ENCODE measurements at places on chromosomes 16 and 17.
A peak's percentile ranks its signal among the peaks of the same experiment; 100 is the strongest.

- no peak for DNase-seq
Observed at GRCh38 chr16:3951861-3952736, 71.6 kb upstream of the CREBBP start.

- DNase-seq = peak; percentile 31
Observed at GRCh38 chr17:72432143-72432621, 311.4 kb downstream of the SOX9 start.

DNA sequence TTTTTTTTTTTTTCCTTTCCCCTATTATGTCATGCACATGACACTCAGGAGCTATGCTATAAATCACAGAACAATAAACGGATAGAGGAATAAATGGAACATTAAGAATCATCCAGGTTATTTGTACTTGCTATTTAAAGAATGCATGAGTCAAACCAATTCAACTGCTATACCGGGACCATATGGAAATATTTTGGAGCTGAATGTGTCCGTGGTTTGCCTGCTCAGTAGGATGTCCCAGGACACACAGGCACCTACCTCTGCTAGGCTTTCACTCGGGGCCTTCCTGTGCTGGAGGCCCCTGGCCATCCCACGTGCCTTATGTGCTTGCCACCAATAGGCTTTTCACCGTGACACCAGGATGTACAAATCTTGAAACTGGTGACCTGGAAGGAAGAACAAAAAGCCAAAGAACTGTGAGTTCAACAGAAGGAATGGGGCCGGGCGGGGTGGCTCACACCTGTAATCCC, 15.3 kb upstream of the SEC14L1 start:
- DNase-seq = no peak

GRCh38 chr17:45821147-45821546, 23.5 kb upstream of the SPPL2C start:
- no peak for DNase-seq

DNA sequence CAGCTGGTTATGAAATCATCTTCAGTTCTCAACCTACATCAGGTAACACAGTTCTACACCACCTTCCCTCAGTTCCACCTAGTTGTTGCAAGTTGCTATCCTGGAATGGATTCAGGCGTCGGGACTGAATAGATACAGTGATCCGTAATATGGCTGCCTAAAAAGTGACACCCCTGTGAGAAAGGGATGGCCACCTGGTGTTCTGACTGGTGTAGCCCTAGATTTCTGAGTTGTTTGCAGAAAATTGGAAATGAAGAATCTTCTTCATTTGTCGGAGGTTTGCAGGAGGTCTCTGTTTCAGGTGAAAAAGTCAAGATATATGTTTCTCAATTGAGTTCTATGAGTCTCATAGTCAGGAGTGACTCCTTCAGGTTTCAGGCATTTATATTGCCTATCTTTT, 225.8 kb upstream of the ELAC2 start:
- no peak for DNase-seq

GRCh38 chr16:15518381-15519351, 84.3 kb downstream of the BMERB1 start:
- no peak for DNase-seq

DNA sequence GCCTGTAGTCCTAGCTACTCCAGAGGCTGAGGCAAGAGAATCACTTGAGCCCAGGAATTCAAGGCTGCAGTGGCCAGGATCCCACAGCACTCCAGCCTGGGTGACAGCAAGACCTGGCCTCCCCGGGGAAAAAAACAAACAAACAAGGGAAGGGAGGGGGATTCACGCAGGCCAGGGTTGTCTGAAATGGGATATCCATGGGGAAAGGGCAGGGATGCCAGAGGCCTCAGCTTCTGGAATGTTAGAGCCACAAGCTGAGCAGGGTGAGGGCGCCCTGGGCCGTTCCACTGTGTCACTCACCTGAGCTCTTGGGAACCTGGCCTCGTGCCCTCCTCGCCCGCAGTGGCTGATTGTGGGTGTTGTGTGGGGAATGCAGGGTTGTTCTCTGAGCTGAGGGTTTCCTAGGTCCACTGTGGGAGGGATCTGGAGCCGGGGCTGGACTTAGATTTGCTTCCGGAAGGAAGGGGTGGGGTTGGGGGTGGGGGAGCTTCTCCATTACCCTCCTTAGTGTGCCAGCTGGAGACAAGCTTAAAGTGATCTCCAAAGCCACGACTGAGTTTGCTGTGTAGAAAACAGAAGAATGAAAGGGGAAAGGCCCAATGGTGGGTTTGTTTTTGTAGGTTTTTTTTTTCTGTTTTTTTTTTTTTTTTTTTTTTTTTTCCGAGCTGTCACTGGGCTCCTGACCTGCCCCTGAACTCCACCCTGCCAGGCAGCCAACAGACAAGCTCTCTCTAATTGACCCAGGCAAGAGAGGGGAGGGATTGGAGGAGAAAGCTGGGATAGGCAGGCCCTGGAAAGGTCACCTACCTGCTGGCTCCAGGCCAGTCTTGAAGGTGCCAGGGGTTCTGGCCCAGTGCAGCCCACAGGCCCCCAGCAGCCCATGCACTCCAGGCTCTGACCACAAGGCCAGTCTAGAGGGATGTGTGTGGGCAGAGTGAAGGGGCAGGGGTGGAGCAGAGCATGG, at the start of gene SULT1A1:
Gene SULT1A1, minus strand, starts transcription at position 414 of the 964 bp plus-strand sequence. CDS start 1,189 bp downstream, outside the sequence.
- DNase-seq = no peak

DNA sequence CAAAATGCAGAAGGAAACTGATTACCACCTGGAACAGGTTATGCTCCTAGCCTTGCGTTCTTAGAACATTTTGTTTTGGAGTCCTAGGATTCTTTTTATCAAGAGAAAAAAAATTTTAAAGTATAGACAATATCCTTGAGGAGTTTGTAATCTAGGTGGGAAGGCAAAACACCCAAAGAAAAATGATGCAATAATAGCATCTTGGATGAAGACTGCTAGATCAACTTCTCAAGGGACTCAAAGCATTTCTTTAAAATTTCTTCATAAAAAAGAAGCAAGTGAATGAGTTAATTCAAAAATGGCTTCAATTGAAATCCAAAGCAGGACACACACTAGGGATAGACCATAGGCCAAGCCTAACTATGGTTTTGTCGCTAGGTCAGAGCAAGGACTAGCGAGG, 515.8 kb upstream of the ZFHX3 start:
- no peak for DNase-seq

- DNase-seq = no peak
Observed at GRCh38 chr17:70642059-70642458, 472.7 kb downstream of the KCNJ2 start.

GRCh38 chr16:12330946-12331345, 354.4 kb downstream of the SNX29 start:
- no peak for DNase-seq

GRCh38 chr17:10756185-10756584, 26.4 kb upstream of the TMEM220 start:
- no peak for DNase-seq

- DNase-seq = no peak
Observed at GRCh38 chr17:73822371-73822770, 178.1 kb upstream of the SDK2 start.

GRCh38 chr17:78568494-78569115, 8.6 kb downstream of the DNAH17 start:
- no peak for DNase-seq

DNA sequence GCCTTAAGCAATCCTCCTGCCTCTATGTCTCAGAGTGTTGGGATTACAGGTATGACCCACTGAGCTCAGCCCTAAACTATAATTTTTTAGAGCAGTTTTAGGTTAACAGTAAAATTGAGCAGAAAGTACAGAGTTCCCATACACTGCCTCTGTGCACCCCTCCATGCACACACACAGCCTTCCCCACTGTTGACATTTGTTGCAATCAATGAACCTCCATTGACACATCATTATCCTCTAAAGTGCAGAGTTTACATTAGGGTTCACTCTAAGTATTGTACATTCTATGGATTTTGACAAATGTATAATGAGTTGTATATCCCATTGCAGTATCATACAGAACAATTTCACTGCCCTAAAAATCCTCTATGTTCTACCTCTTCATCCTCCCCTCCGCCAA, 35.0 kb downstream of the NGFR start:
- no peak for DNase-seq

GRCh38 chr17:8631554-8631877, 991 bp upstream of the MYH10 start:
- DNase-seq = no peak

GRCh38 chr16:81394966-81395655, 49.5 kb upstream of the CMIP start:
- DNase-seq = no peak

GRCh38 chr17:60149691-60150582, at the start of gene CA4:
CA4 (plus strand) TSS chr17:60149973; CDS start chr17:60150035, 62 bp downstream.
- DNase-seq = no peak

GRCh38 chr17:72775919-72776318, 316.6 kb downstream of the SLC39A11 start:
- no peak for DNase-seq

GRCh38 chr16:31333686-31334649, 21.0 kb upstream of the ITGAX start:
- DNase-seq = no peak

GRCh38 chr16:30609002-30609925, 925 bp downstream of the ZNF689 start:
- DNase-seq = no peak

DNA sequence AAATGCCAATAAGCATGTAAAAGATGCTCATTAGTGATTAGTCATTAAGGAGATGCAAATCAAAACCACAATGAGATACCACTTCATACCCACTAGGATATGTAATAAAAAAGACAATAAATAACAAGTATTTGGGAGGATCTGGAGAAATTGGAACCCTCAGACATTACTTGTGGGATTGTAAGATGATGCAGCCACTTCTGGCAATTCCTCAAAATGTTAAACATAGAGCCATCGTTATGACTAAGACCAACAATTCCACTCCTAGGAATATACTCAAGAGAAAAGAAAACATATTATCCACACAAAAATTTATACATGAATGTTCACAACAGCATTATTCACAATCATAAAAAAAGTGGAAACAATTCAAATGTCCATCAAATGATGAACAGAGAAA, 336.2 kb upstream of the PMFBP1 start:
- no peak for DNase-seq

GRCh38 chr16:23682181-23682580, 3.5 kb downstream of the PLK1 start:
- DNase-seq = no peak

GRCh38 chr17:1800712-1801111, 29.0 kb downstream of the SMYD4 start:
- no peak for DNase-seq

GRCh38 chr17:65514541-65514940, 46.9 kb downstream of the AXIN2 start:
- DNase-seq = no peak

- DNase-seq = no peak
Observed at GRCh38 chr16:81189100-81189664, 49.3 kb upstream of the BCO1 start.

GRCh38 chr17:38418062-38418692, 10.1 kb upstream of the ARHGAP23 start:
- DNase-seq = no peak

GRCh38 chr16:24729951-24730815, 732 bp downstream of the TNRC6A start:
- no peak for DNase-seq

DNA sequence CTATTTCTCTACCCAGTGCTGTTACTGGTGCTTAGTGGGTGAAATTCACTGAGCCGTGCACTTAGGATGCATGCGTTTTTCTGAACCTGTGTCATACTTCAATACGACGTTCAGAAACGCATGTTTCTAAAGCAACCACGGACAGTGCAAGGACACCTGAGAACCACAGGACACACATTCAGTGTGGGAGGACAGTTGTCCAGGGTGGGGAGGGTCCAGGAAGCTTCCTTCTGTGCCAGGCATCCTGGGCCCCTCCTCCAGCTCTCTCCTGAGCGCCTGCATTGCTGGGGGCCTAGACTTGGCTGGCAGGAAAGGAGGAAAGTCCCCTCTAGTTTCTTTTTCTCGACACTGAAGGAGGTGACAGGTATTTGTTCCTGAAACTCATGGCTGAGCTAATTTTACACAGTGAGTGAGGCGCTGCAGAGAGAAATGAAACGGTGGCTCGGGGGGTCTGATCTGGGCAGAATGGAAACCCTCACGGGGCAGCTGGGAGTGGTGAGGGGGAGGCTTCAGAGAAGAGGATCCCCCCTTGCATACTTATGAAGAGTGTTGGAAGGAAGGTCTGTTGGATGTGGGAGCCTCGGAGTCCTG, 89.9 kb downstream of the IRF8 start:
- DNase-seq = no peak

- no peak for DNase-seq
Observed at GRCh38 chr16:47375423-47375822, 85.4 kb downstream of the ITFG1 start.

DNA sequence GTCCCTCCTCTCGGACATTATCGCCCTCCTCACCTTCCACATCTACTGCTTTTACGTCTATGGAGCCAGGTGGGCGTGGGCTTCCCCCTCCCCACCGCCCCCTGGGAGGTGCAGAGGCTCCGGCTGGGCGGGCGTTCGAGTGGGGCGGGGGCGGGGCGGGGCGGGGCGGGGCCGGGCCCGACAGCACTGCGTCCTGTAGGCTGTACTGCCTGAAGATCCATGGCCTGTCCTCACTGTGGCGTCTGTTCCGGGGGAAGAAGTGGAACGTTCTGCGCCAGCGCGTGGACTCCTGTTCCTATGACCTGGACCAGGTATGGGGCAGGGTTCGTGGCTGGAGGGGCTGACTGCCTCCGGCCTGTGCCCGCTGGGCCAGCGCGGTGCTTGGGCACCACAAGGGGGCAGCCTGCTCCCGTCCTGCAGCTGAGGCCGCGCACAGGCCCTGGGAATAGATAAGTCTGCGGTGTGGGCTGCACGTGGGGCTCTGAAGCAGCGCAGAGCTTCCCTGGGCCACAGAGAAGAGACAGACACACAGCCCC, 9.2 kb downstream of the PIGQ start:
- no peak for DNase-seq

GRCh38 chr16:19898924-19899604, 14.4 kb upstream of the GPRC5B start:
- DNase-seq = no peak

- DNase-seq = no peak
Observed at GRCh38 chr16:30998852-30999761, 11.3 kb downstream of the STX1B start.

GRCh38 chr16:83911290-83911689, 12.4 kb downstream of the MLYCD start:
- no peak for DNase-seq

GRCh38 chr16:84596161-84596560, 21.7 kb downstream of the COTL1 start:
- no peak for DNase-seq

GRCh38 chr16:49378816-49379215, 5.2 kb downstream of the C16orf78 start:
- no peak for DNase-seq

GRCh38 chr16:52296076-52296475, 250.9 kb downstream of the TOX3 start:
- no peak for DNase-seq

GRCh38 chr16:48831076-48831722, 221.2 kb upstream of the N4BP1 start:
- DNase-seq = no peak
